ENCODE measurements at places on chromosomes 1 and 21.

DNA sequence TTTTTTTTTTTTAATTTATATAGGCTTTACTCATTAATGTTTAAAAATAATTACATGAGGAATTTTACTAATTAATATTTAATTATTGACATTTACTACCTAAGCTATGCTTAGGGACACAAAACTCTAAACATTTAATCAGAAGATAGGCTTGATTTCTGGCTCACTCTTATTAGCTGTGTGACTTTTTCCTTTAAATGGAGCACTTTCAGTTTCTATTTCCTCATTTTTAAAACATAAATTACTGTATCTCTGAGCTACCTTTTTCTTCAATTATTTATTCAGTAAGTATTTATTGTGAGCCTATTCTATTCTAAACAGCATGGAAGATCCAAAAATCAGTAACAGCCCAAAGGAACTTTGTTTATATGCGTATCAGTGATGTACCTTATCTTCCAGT is 40.5 kb downstream of the MAP3K7CL start:
- DNase-seq: peak; percentile 60

- peak; percentile 72 for DNase-seq
These were observed 2.4 kb upstream of the PIK3R3 start for GRCh38 chr1:46134660-46135331.

DNA sequence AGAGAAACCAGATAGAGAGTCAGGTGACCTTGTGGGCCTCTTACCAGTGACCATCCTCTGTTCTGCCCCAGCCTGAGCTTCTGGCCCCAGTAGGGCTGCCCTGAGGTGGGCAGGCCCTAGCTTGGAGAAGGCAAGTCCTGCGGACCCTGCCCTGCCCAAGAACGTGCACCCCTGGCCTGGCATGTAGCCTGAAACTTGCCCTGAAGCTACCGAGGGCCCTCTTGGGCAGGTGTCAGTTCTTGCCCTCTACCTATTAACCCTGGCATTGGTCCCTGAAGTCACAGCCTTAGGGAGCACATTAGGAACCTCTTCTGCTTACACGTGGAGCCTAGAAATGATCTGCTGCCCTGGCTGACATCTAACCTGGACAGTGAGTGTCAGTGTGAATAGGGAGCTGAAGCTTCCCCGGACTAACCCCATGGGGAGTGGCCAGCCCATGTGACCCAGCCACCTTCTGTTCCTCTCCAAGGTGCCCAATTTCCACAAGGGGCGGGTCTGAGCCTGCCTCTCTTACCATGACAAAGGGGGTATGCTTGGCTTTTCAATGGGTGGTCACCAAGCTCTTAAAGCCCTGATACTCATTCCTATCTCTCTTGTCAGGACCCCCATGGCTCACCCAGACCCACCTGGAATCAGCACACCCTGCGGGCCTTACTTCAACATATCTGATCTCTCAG is 163.0 kb downstream of the ZSCAN20 start:
- DNase-seq: no peak

DNA sequence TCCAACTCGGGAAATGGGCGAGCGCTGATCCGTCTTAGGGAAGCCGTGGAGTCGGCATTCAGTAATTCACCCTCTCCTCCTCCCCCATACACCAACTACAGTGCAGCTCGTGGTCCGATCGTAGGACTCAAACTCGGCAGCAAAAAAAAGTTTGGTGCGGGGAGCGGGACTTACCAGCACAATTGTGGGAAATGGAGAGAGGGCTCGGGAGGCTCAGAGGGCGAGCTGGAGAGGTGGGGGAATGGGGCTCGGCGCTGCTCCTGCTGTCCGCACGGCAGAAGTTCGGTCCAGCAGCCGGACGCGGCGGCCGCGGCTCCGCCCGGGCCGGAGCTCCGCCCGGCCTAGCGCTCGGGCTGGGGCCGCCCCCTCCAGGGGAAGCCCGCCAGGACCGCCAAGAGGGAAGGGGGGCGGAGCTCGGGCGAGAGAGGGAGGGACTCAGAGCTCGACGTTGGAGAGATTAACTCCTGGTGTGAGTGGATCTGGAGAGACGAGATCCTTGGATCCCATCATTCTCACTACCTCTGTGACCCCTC is 676 bp upstream of the PIAS3 start:
- DNase-seq: peak; percentile 91

DNA sequence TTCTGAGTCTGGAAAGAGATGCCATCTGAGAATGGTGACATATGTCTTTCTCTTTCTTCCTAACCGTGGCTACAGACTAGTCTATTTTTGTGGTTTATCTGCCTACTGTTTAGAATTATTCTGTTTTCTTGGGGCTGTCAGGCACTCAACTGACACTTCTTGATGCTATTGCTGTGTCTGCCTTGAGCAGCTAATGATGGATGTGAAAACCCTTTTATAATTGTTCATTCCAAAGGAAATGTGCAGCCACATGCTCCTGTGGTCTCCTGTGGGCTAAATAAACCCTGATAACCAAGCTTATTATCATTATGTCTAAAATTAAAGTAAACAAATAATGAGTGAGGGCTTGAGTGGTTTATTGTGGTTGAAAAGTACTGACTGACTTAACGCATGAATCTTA is 52.7 kb upstream of the CXADR start:
- no peak for DNase-seq

GRCh38 chr1:199273837-199274379 is 635.1 kb downstream of the PTPRC start:
- DNase-seq: no peak

- DNase-seq: no peak
These were observed 50.1 kb downstream of the VPS13D start for GRCh38 chr1:12279728-12280464.

DNA sequence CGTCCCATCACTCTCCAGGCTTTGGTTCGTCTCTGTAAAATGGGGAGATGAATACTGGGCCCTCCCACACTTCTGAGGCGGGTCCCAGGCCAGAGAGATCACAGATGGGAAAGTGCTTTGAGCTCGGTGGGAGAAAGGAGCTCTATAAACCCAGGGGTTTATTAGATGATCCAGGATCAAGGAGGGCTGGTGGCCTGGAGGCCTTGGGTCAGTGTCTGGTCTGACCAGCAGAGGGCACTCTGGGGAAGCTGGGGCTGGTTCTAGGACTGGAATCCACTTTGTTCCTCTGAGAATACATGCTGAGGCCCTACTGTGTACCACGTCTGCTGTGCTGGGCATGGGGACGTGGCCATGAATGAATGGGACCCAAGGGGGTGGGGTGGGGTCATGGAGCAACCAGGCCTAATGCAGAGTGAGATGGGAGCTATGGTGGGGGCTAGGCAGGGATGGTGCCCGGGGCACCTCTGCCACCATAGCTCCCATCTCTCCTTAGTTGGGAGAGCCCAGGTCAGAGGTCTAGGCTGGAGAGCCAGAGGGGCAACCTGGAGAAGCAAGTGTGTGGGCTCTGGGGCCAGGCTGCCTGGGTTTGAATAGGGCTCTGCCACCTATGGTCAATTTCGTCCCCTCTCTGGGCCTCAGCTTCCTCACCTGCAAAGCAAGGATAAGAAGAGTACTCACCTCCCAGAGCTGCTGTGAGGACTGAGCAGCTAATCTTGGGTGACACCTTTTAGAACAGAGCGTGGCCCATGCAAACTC is 9.0 kb upstream of the FAM131C start:
- DNase-seq: peak; percentile 79

DNA sequence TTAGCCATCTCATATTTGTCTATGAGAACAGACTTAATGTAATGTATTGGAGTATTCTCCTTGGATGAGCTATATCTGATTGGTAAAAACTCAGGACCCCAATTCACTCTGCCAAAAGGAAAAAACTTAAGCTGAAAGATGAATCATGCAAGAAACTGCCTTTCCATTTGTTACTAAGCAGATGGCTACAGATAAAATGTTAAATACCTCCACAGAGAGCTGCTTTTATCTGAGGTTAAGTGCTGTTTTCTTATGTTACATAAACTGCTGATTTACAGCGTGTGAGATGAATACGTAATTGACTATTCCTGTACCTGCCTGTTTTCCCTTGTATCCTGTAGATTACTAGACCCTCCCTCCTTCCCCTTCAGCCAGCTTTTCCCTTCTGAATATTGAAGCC is 49.3 kb downstream of the CLCA4 start:
- no peak for DNase-seq

DNA sequence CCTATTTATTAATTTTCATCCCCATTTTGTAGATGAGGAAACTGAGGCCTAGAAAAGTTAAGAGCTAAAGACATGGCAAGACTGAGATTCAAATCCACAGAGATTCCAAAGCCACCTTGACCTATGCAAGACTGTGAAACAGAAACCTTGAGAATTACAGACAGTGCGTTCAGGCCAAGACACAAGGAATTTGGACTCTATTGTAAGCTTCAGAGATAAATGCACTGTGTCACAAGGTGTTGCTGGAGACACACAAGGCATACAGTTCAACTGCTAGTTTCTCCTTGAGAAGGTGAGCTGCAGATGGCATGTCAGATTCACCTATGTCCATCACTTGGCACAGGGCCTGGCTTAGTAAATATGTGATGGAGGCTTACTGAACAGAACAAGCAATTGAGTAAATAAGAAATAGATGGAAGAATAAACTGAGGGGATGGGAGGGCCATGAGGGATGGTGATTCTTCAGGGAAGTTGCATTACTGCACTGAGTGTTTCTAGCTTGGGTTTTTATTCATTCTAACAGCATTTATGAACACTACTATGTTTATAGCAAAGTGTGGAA is 215.0 kb downstream of the DAB1 start:
- DNase-seq: no peak

GRCh38 chr1:224757508-224757907 is 141.4 kb downstream of the CNIH3 start:
- DNase-seq: no peak

DNA sequence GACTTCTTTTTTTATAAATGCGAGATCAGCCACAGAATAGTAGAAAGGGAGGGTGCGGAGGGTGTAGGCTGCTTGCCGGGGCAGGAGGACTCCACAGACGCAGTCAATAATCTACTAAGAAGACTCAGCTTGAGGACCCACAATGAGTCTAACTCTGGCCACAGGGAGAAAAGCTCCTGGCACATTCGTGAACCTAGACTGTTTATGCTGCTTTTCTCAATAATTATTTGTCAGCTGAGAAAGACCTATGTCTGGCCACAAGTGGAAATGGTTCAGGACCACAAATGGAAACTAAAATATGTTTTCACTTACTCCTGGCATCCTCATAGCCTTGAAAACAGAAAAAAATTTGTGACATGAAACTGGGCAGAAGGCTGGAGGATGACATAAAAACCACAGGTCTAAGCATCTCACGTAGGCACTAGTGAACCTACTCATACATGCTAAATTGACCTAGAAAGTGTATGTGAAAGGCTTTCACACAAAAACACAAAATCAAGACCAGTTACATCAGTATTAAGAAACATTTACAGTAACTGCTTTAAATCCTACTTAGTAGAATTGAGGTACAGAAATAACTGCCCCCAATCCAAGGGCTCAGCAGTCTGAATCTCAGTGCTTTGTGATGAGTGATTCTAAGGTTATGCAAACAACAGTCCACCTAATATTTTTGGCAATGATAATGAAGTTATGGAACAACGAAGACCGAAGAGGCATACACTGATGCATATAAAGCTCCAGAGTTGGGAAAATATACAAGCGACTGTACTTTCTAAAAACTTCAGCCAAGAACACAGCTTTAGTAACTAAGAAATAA is 159.5 kb downstream of the SLC45A1 start:
- DNase-seq: no peak

GRCh38 chr1:2155147-2155598 is 39.4 kb downstream of the FAAP20 start:
- DNase-seq: no peak

- no peak for DNase-seq
These were observed 78.5 kb upstream of the CAMK1G start for GRCh38 chr1:209505044-209505443.

- peak; percentile 98 for DNase-seq
These were observed 5.7 kb downstream of the ARHGEF19 start for GRCh38 chr1:16206547-16207317.

GRCh38 chr1:224736619-224737352 is 120.7 kb downstream of the CNIH3 start:
- peak; percentile 44 for DNase-seq

- no peak for DNase-seq
These were observed 21.4 kb downstream of the TMPRSS15 start for GRCh38 chr21:18382141-18382540.

DNA sequence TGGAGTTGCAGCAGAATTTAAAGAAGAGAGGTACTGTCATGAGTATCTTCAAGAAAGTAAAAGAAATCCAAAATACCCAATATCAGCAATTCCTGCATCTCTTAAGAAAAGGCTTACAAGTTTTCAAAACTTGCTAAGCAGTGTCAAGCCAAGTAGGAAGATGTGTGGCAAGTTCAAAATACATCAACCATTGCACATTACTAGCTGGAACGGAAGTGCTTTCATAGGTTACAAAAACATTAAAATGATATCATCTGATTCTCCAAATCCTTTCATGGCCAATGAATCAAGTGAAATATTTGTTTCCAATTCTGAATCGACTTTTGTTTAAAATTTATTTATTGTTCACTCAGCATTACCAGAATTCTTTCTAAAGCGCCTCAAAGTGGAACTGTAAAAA is 5.7 kb upstream of the ABCA4 start:
- DNase-seq: no peak

- DNase-seq: no peak
These were observed 114.6 kb downstream of the MRPS6 start for GRCh38 chr21:34187935-34188334.

DNA sequence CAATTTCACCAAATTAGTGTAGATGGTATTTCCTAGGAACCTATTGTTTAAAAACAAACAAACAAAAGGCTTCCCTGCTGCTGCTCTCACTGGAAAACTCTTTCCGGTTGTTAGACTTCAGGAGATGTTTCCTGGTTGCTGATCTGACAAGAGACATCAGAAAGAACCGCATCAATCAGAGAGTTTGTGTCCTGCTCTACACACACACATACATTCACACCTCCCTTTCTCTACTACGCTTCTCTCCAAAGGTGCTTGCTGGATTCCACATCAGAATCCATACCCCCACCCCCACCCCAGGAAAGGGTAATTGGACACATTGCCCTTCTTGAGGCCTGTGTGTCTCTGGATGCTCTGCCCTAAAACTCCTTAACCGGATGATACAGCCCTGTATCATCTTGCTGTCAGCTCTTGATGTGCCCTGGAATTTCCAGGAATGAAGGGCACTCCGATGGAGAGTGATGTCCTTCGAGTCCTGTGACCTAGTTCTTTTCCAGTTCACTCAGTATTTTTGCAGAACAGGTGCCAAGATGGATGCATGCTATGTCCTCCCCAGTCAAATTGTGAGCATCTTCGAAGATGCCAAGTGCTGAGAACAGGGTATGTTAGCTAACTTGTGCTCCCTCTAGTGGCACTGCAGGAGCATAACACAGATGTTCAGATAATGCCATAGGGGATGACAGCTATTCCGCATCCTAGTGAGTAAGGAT is 113.7 kb upstream of the SLC35F3 start:
- peak; percentile 60 for DNase-seq

GRCh38 chr1:93172778-93173177 is 7.4 kb downstream of the TMED5 start:
- DNase-seq: no peak

Measured in suppressor macrophage treated with lipopolysaccharide for 4 hours (primary cell).